ENCODE measurements at places on chromosomes 7 and 10.

DNA sequence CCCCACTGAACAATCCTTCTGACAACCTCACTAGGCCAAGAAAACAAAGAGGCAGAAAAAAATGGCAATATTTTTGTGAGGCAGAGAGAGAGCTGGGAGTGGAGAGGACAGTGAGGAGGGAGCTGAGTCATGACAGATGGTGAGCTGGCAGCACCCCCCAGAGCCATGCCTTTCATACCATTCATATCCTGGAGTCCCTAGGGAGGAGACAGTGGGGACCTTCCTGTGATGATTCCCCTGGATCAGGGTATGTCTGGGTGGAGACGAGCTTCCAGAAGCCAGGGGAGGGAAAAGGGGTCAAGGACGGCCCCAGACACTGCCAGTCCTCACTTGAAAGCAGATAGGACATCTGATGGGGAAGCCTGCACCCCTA lies 160.5 kb downstream of the ADAM12 start:
- DNase-seq, result no peak

GRCh38 chr10:76070916-76071315 lies 639.5 kb downstream of the LRMDA start:
- no peak for DNase-seq

- no peak for DNase-seq
These were observed 3.3 kb downstream of the ASAH2 start for GRCh38 chr10:50248062-50248461.

- peak; percentile 33 for DNase-seq
These were observed 43.3 kb upstream of the ECHDC3 start for GRCh38 chr10:11698691-11699549.

GRCh38 chr10:101939008-101939648 lies 95.5 kb upstream of the KCNIP2 start:
- no peak for DNase-seq

DNA sequence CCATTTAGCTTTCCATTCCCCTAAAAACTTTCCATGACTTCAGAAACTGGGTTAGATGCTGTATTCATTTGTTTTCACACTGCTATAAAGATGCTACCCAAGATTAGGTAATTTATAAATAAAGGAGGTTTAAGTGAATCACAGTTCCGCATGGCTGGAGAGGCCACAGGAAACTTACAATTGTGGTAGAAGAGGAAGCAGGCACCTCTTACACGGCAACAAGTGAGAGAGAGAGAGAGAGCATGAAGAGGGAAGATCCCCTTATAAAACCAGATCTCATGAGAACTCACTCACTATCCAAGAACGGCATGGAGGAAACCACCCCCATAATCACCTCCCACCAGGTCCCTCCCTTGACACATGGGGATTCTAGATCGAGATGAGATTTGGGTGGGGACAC lies 336.8 kb downstream of the TFEC start:
- no peak for DNase-seq

- DNase-seq, result no peak
These were observed 14.2 kb upstream of the RNF32 start for GRCh38 chr7:156626220-156626895.

DNA sequence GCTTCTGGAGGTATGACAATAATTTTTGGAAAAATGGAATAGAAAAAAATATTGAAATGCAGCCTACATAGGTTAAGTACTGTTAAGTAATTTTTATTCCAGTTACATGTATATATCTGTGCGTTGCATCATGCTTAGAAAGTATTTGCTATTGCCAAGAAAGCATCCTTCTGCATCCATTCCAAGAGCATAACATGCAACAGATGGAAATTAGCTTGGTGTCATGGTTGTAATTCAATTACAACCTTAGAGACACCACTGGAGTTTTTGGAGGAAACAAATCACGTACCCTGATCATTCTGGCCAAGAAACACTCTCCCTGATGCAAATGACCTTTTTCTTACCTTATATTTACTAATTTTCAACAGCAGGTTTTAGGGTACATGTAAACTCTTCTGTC lies 1.7 kb downstream of the AKR1B1 start:
- no peak for DNase-seq

- DNase-seq, result no peak
These were observed 2.0 kb upstream of the ANLN start for GRCh38 chr7:36387435-36388231.

DNA sequence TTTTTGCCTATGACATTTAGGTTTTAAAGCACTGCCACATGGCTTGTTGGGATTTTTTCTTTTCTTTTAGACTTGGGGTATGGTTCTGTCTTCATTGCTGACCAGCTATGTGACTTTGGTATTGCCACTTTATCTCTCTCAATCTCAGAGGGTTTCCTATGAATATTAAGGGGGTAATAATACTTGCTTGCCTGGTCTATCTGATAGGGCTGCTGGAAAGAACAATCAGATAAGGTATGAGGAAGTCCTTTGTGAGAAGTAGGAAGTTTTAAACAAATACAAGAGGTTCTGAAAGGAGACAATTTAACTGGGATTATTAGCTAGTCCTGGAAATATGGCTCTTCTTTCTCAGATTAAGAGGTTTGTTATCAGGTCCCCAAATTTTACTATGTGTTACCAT lies 80.8 kb downstream of the ZNF92 start:
- no peak for DNase-seq

DNA sequence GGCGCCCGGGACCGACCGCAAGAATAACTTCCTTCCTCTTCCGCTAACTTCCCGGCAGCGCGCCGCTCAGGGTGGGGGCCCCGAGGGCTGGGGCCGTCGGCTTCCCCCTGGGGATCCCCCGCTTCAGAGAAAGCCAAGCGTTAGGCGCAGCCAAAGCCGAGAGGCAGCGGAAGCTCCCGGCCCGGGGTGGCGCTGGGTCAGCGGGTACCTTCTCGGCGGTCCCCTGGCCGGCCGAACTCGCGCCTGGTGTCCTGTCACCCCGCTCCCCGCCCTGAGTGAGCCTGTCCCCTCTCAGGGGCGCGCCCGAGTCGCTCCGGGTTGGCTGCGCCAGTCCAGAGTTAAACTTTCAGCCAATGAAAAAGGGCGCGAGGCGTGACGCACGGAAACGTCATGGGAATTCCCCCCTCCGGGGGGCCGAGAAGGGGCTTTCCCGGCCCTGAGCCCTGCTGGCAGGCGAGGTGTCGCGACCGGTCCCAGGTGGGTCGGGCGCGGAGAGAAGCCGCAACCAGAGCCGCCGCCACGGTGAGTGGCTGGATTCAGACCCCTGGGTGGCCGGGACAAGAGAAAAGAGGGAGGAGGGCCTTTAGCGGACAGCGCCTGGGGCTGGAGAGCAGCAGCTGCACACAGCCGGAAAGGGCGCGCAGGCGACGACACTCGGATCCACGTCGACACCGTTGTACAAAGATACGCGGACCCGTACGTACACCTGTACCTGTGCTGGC lies 1.3 kb upstream of the NFKB2 start:
- peak; percentile 99 for DNase-seq

GRCh38 chr10:115432188-115432819 lies 339.1 kb downstream of the ATRNL1 start:
- DNase-seq, result no peak

DNA sequence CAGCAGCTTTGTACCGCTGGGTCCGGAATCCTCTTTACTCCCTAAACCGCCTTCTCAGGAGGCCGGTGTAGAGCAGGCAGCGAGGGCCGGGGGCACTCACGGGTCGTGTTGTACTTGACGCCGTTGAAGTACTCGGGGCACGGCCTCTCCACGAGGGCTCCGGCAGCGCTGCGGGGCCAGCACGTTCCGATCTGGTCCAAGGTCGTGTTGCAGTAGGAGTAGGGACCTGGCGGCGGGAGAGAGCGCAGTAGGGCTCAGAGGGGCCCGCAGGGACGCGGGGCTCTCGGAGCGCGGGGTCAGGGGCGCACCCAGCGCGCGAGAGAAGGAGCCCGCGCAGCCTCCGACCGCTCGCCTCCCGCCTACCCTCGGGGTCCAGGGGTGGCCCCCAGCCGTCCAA lies 443 bp downstream of the CRHR2 start:
- DNase-seq, result no peak

- no peak for DNase-seq
These were observed 14.9 kb upstream of the IFIT1B start for GRCh38 chr10:89362929-89363328.

- peak; percentile 72 for DNase-seq
These were observed 132.2 kb downstream of the MAD1L1 start for GRCh38 chr7:2100278-2101208.

- peak; percentile 45 for DNase-seq
These were observed 561 bp upstream of the HNRNPF start for GRCh38 chr10:43409385-43410109.

DNA sequence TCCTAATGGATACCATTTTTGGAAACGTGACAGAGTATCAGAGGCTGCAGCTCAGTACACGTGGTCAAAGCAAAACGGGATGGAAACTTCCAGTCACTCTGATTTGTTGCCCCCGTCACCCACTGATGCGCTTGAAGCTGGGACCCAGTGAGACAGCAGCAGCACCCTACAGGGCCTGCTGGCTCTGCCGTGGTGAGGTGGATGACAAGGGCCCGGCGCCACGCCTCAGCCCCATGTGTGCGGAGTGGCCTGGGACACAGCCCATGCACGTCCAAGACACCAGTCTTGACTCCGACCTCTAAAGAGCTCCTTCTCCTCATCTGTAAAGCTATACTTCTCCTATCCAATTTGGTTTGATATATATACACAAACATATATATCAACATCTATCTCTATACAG lies 39.0 kb downstream of the CLEC2L start:
- no peak for DNase-seq

DNA sequence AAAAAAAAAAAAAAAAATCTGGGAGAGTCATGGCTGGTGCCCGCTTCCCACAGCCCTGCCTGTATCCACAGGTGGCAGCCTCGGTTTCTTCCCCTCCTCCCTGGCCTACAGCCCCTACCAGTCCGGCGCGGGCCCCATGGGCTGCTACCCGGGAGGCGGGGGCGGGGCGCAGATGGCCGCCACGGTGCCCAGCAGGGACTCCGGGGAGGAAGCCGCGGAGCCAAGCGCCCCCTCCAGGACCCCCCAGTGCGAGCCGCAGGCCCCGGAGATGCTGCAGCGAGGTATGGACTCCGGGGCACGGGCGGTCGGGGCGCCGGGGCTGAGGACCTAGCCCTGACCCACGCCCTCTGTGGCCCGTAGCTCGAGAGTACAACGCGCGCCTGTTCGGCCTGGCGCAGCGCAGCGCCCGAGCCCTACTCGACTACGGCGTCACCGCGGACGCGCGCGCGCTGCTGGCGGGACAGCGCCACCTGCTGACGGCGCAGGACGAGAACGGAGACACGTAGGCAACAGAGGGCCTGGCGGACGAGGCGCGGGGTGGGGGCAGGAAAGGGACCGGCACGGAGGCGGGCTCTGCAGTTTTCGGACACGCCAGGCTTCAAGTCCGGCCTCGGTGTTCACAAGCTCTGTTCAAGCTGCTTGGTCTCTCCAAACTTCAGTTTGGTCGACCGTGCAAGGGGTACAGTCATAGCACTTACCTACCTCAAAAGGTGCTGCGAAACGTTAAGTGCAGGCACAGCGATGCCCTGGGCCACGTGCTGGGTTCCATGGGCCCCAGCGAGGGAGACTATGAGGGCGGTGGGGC lies 3.9 kb downstream of the NFKB2 start:
- DNase-seq, result peak; percentile 89

- peak; percentile 72 for DNase-seq
These were observed at the start of gene IKZF1 for GRCh38 chr7:50304129-50304910. TSS of gene IKZF1 (plus strand) at chr7:50304716. CDS start at chr7:50319062, 14,346 bp downstream.

GRCh38 chr10:16606421-16606820 lies 84.7 kb upstream of the C1QL3 start:
- DNase-seq, result no peak

DNA sequence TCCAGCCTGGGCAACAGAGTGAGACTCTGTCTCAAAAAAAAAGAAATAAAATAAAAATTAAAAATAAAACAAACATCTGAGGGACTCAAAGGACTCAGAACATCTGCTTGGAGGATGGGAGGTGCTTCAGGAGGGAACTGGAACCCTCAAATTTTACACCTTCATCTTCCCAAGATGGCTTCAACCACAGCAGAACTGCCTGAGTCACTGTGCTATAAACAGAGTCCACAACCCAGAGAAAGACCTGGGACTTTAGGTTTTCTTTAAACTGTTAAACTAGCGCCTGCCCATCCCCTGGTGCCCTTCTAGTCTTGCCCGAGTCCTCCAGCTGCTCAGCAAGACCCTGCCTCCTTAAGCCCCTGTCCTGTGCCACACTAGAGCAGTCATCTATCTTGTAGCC lies 40.8 kb downstream of the RGS10 start:
- DNase-seq, result no peak

- no peak for DNase-seq
These were observed 171.7 kb downstream of the DNAJB6 start for GRCh38 chr7:157508477-157508881.

DNA sequence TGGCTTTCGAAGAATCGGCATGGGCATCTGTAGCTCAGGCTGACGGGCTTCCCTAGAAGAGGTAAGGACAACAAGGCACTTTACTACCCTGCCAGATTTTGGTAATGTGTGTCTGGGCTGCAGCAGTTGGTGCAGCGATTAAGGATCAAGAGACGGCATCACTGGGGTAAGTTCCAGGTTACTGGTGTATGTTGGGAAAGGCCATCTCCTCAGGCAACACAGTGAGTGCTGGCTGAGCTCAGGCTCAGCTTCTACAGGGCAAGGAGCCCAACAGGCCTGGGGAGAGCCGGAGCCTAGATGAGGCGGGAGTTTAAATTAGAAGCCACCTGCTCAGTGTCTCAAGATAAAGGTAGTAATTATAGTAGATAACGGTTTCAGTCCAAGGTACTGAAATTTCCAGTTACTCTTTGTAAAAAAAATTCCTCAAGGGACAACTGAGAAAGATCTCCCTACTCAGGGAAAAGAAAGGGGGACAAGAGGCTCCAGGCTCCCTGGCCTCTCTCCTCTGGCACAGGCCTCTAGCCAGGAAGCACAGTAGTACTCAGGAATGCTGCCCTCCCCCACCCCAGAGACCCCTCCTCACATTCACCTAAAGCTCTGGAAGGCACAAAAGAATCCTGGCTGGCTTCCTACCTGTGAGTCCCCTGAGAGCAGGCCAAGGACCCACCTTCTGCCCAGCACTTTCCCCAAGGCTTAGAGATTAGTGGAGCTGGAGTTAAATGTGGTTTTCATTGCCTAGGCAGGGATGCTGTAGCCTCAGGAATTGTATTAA lies 3.9 kb downstream of the CXCL12 start:
- no peak for DNase-seq

GRCh38 chr10:5944389-5945189 lies 32.8 kb downstream of the IL15RA start:
- DNase-seq, result no peak

- no peak for DNase-seq
These were observed 70.6 kb downstream of the CNNM2 start for GRCh38 chr10:102988404-102989314.

- no peak for DNase-seq
These were observed 121.4 kb upstream of the PHYHIPL start for GRCh38 chr10:59055045-59055444.

DNA sequence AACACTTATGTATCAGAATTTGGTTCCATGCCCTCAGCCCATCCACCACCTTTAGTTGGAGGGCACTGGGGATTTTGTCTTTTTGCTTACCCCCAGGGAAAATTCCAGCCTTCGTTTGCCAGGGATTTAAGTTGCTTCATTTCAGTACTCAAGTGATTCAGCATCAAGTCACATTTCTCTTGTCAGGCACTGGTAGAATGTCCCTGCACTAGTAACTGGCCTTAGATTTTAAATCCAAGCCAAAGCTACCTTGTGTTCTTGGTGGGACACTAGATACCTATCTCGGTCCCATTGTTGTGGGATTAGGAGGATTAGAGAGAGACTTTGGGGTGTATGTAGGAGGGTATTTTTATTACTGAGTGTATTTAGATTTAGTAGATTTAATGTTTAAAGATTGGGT lies 613.1 kb downstream of the SUGCT start:
- no peak for DNase-seq

- DNase-seq, result no peak
These were observed 1050.7 kb downstream of the SORCS3 start for GRCh38 chr10:105691811-105692210.

GRCh38 chr7:2104107-2104710 lies 128.5 kb downstream of the MAD1L1 start:
- peak; percentile 74 for DNase-seq

GRCh38 chr10:74969093-74969492 lies 142.4 kb upstream of the SAMD8 start:
- no peak for DNase-seq

Measured in memory B cell (primary cell).